SK-MEL-5 (cell line): ENCODE measurements at places on chromosomes 16 and 17. TPM values are rescaled to one million over a fixed set of nuclear protein-coding genes. Genes with fewer than 3 reads are reported as not detected.

NPIPA8 gene
- not detected in 2 replicates for total RNA-seq

CDR2L gene
- 3.2 and 3.9 TPM in 2 replicates for total RNA-seq

IL17C gene
- total RNA-seq = not detected in 2 replicates

CDH11 gene
- not detected in 2 replicates for total RNA-seq

SPNS3 gene
- not detected in 2 replicates for total RNA-seq

HSDL1 gene
- total RNA-seq = 41.1 and 42.0 TPM in 2 replicates

GRCh38 chr16:67897231-67897630 lies 4.2 kb downstream of the PSKH1 start:
- DNase-seq = no peak

DNA sequence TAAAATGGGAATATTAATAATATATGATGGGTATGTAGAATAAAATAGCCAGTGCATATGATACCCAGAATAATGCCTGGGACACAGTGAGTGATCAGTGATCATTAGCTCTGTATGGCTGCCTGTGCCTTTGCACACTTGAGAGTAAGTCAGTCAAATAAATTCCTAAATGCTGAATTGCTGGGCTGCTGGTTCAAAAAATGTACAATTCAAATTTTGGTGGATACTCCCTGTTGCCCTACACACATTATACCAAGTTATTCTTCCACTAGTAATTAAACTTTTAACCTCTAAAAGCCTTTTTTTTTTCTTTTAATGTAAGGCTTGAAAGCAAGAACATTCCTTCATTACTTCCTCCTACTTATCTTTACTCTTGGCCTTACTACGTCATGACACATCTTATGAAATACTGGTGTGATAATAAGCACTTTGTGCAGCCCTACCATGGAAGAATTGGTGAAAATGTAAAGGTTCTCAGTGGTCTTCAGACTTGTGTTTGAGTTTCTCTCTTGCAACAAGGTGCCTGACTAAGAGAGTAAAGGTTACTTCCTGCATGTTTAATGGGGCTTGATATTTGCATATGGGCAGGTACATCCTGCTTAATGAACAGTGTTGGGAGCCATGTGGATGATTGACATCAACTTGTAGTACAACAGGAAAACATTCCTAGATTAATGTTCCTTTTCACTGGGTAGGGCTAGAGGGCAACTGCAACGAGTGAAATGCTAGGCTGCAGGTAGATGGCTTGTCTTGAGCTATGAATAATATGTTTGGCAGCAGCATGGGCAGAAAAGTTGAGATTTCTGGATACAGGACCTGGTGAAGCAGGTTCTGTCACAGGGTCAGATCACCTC lies 84.3 kb downstream of the PRKCA start:
- DNase-seq = no peak

DNA sequence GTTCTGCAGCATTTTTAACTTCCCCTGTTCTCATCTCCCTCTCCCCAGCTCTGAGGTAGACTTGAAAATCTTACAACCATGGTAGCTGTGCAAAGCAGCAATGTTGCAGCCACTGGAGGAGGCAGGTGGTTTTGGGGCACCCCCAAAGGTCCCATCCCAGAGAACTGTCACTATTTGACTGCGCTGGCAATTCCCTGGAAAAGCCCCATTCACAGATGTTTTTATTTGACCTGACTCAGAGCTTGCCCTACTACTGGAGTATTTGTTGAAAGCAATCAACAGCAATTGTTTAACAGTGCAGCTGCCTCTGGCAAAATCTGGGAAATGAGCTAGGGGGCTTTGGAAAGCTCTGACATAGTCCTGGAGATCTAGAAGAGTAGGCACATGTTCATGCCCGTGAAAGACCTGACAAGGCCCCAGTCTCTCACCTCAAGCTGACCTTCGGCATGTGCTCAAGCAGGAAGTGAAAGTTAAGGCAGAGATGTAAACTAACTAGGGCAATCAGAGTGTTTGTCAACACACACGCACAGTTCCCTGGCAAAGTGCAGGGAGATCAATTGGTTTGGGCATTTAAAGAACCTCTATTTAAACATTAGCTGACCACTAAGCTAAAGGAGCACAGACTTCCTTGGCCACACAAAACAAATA lies 19.7 kb upstream of the PIK3R5 start:
- DNase-seq = no peak

GRCh38 chr17:2263183-2264066 lies 40.2 kb downstream of the SMG6 start:
- no peak for DNase-seq

- DNase-seq = no peak
Measured at GRCh38 chr16:78812582-78812981, 713.1 kb downstream of the WWOX start.

DNA sequence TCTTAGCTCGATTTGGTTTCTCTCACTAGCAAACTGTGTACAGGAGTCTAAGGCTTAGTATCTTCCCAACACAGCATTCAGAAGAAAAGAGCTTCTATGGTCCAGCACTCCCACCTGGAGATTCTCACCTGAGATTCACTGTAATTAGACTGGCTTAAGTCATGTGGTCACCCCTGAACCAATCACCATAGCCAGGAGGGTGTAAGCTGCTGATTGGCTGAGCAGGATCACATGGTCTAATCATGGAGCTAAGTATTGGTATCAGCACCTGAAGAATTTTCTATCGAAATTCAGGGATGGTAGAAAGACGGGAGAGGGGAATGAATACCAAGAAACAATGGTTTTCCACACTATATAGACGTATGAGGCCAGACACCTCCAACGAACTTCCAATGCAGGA lies 359.8 kb upstream of the ERCC4 start:
- DNase-seq = no peak

- no peak for DNase-seq
Measured at GRCh38 chr16:69089091-69089910, 16.2 kb upstream of the HAS3 start.

DNA sequence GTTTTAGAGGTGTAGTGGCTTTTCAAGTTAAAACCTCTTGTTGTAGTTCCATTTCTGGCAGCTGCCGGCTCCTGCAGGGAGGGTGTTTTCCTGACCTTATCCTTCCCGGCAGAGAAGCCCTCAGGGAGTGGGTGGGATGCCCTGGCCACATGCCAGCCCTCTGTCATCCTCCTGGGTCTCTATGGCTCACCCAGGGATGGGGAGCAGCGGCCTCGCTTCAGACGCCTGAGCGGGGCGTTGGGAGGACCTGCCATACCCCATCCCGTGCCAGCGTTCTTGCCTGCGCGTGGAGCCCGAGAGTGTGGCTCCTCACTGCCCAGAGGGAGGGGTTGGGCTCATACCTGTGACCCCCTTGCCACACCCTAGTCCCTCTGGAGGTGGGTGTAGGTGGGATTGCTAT lies 11.9 kb downstream of the KCNJ12 start:
- DNase-seq = no peak

DNA sequence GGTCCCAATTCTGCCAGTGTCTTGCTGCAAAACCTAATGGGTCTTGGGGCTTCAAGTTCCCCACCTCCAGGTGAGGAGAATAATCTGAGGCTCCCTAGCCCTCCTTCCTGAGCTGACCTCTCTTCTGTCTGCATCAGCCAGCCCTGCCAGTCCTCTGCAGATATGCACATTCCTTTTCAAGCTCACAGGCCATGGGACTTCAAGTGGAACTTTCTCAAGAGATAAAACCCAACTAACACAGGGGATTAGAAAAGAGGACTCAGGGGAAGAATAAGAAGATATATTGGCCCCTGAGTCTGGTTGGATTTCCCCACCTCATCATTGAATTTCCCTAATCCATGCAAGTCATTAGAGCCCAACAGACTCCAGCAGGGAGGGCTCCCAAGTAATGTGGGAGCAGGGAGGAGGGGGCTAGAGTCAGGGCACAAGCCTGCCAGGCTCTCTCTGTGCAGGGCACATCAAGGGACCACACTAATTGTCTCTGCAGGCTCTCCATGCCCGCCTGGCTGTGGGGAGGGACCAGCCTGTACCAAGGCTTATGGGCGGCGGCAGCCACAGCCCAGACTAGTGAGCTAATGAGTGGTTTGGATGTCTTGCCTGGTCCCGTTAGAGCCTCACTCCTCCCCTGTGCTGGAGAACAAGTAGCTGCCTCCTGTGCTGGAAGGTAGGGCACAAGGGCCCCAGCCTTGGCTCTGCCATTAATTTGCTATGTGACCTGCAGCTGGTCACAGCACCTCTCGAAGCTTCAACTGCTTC lies 1.2 kb downstream of the KRT14 start:
- no peak for DNase-seq

GRCh38 chr16:75433732-75434413 lies 570 bp upstream of the CFDP1 start:
- peak; percentile 84 for DNase-seq

- no peak for DNase-seq
Measured at GRCh38 chr17:48506246-48506645, 24.6 kb downstream of the HOXB1 start.

GRCh38 chr16:4902038-4902437 lies 34.9 kb downstream of the PPL start:
- DNase-seq = no peak

- DNase-seq = peak; percentile 60
Measured at GRCh38 chr16:53065461-53066061, 10.8 kb downstream of the CHD9 start.

GRCh38 chr16:12267491-12267890 lies 291.0 kb downstream of the SNX29 start:
- DNase-seq = no peak

GRCh38 chr17:78343187-78343542 lies 16.7 kb downstream of the SOCS3 start:
- no peak for DNase-seq

DNA sequence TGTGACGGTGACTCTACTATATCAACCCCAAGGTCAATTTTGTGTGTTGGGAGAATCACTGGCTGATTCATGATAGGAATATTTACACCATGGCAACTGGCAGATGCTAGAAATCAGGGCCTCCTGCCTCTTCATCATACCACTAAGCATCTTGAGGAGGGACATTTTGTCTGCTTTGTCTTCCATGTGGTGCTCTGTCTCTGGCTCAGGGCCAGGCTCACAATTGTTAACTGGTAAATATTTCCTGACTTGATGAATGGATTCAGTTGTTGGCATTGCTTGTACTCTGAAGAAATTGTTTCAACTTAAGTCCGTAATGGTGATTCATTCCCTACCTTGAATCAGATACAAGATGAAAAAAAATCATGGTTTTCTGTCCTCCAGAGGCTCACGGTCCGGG lies 292.7 kb downstream of the HAPSTR1 start:
- no peak for DNase-seq

- DNase-seq = no peak
Measured at GRCh38 chr17:59668816-59669215, 38.4 kb downstream of the PTRH2 start.

GRCh38 chr16:75702242-75702641 lies 981 bp upstream of the DUXB start:
- DNase-seq = peak; percentile 4
